WTC11 (cell line): ENCODE measurements at places on chromosomes 2 and 18.
A peak's percentile ranks its signal among the peaks of the same experiment; 100 is the strongest.

DNA sequence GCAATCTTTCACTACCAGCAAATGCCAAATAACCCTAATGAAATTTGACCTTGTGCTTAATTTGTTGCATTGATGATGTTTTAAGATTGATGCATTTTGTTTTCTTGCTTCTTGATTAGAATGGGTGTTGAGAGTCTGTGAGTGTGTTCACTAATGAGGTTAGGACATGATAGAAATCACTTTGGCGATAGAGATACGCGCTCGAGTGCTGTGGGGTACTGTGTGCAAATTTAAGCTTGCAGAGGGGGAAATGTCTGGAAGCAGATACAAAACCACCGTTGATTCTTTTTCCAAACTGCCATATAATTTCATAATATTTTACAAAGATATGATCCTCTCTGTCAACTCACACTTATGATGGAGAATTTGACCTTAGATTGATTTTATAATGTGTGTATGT, 200.9 kb downstream of the PIEZO2 start:
- DNase-seq: no peak

GRCh38 chr2:195117011-195117410, 540.0 kb upstream of the SLC39A10 start:
- DNase-seq: no peak

GRCh38 chr18:12726774-12727550, 24.1 kb downstream of the PSMG2 start:
- peak; percentile 60 for DNase-seq

DNA sequence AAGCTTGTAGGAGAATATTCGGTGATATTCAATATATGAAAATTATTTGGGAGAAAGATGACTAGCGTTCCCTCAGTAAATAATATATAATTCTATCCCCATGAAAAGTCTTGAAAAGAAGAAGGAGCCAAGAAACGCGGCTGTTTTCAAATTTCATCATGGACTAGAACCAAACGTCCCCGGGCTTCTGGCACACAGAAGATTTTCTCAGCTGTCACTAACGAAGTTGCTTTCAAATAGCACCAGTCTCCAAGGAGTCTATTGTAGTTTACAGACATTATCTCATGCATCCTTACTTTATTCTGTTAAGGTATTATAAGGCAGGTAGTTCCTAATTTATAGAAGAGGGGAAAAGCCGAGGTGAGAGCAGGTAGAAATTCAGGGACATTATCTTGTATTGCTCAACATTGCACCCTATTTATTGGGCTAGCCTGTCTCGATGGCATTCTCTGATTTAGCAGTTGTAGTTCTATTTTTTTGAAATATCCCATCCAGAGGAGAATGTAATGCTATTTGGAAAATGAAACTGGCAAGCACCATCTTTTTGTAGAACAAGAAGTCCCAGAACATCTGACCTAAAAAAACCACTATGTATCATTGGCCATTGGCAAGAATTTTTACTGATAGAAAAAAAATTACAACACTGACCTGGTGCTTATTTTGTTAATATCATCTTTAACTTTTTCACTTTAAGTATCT, 198.1 kb upstream of the RASGRP3 start:
- no peak for DNase-seq

DNA sequence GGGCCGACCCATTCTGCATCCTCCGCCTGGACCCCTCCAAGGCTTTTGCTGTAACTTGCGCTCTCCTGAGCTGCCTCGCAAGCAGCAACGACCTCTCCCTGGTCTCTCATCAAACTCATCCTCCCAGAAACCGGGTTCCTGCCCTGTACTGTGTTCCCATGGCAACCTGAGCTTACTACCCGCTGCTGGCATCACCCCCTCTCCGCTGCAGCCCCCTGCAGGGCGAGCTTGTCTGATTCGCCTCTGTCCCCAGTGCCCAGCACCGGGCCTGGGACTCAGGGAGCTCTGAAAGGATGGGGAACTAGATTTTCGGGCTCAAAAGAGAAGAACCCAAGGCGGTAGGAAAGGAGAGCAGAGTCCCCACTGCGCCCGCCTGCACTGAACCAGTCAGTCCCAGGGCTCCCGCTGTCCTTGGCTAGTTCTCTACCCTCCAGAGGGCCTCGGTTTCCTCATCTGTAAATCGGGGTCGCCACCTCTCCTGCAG, 463 bp downstream of the HS1BP3 start:
- peak; percentile 37 for DNase-seq

DNA sequence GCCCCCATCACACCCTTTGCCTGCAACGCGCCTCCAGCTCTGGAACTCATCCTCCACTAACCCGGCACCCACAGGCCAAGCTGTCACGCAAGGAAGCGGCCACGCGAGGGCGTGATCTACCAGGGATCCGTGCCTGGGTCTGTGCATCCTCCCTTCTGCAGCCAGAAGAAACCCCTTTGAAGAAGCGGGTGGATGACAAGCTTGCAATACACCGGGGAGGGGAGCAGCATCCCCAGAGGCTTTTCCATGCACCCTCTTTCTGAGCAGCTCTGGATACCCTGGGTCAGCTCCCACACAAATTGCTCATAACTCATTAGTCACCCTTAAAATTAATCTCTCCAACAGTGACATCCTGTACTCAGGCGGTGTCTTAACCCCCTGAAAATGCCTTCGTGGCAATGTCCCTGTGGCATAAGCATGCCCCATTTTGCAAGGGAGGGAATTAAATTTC, 47.6 kb downstream of the PDCL3 start:
- DNase-seq: peak; percentile 86

DNA sequence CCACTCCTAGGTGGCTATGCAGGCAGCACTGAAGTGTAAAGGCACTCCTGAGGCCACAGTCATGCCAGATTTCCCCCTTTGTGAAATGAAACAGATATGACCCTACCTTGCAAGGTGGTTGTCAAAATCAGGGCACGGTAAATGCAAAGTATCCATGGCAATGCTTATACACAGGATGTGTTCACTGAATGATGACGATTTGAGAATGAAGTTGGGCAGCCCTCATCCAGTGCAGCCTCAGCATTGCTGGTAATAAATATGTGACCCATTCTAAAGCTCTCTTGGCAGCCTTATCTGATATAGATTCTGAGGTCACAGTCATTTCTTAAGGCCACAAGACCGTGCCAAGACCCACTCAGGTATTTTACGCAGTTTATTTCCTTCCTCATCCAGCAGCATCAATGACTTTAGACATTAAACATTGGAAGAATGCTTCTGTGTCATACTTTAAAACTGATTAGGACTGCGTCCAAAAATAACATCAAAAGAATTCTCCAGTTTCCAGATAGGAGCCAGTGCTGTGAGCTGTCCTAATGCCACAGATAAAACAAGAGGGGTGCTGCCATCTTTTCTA, 125.5 kb upstream of the SERTAD2 start:
- DNase-seq: no peak

- no peak for DNase-seq
These were observed 190.1 kb downstream of the MGAT5 start for GRCh38 chr2:134443814-134444480.

DNA sequence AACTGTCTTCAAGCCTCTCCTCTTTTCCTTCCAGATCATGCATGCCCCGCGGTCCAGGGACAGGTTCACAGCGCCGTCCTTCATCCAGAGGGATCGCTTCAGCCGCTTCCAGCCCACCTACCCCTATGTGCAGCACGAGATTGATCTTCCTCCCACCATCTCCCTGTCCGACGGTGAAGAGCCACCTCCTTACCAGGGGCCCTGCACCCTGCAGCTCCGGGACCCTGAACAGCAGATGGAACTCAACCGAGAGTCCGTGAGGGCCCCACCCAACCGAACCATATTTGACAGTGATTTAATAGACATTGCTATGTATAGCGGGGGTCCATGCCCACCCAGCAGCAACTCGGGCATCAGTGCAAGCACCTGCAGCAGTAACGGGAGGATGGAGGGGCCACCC, 81.3 kb downstream of the FAM210A start:
- DNase-seq: no peak

DNA sequence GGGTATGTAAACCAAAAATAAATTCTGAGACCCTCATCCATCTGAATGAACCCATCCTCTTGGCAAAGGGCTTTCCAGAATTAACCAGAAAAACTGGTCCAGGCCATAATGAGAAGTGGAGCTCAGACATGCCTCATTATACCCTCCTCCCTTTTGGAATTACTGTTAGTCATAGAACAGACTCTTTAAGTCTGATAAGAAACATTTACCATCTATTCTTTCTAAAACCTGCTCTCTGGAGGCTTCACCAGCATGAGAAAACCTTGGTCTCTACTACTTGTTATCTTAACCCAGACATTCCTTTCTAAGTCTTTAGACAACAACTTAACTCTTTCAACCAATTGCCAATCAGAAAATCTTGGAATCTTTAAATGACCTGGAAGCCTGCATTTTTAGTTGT, 82.8 kb downstream of the QPCT start:
- no peak for DNase-seq

DNA sequence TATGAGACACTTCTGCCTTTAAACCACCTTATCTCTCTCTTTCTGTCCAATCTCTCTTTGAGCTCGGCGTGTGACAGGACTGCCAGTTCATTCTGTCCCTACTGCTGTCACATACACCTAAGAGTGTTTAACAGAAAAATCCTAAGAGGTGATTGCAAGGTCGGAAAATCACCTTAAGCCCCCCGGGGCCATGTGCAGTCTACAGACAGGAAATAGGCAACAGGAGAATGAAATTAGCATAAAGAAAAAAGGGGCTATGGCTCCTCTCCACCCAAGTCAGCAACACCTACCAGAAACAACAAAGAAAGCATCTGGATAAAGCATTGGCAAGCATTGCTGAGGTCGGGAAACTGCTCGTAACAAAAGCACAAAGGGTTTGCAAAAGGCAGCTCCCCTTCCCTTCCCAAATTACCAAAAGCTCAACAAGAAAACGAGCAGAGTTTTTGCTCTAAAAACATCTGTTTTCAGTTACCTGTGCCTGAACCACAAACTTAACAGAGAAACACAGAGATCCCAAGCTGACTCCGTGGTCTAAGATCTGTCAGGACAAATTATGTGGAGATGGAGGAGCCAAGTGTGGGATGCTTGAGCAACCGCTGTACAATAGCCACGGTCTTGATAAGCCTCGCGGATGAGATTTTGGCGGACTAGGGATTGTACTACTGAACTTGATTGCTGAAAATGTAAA, 30.4 kb downstream of the ANKRD44 start:
- no peak for DNase-seq

DNA sequence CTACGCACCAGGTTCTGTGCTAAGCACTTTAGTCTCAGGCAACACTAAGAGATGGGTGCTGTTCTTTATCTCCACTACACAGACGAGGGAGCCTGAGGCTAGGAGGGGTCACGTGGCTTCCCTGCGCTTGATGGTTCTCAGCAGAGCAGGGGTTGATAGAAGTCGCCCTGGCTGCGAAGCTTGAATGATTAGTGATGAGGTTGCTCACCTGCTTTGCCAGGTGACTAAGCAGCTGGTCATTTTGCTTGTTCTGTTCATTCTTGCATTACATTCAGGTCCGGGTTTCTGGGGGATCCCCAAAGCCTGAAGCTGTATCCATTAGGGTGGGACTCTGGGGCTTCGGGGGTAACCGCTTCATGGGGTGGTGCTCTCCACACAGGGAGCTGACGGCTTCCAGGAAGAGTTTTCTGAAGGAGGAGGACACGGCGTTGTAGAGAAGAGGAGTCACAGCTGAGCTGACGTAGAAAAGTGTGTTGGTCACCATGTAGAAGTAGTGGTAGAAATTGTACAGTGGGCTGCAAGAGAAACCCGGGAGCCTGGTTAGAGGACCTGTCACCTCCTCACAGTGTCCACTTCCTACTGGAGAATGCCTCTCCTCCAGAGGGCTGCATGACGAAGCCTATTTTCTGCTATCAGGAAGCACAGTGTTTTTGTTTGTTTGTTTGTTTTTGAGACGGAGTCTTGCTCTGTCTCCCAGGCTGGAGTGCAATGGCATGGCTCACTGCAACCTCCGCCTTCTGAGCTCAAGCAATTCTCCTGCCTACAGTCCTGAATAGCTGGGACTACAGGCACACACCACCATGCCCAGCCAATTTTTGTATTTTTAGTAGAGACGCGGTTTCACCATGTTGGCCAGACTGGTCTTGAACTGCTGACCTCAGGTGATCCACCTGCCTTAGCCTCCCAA, 11.5 kb downstream of the NTSR2 start:
- DNase-seq: no peak

DNA sequence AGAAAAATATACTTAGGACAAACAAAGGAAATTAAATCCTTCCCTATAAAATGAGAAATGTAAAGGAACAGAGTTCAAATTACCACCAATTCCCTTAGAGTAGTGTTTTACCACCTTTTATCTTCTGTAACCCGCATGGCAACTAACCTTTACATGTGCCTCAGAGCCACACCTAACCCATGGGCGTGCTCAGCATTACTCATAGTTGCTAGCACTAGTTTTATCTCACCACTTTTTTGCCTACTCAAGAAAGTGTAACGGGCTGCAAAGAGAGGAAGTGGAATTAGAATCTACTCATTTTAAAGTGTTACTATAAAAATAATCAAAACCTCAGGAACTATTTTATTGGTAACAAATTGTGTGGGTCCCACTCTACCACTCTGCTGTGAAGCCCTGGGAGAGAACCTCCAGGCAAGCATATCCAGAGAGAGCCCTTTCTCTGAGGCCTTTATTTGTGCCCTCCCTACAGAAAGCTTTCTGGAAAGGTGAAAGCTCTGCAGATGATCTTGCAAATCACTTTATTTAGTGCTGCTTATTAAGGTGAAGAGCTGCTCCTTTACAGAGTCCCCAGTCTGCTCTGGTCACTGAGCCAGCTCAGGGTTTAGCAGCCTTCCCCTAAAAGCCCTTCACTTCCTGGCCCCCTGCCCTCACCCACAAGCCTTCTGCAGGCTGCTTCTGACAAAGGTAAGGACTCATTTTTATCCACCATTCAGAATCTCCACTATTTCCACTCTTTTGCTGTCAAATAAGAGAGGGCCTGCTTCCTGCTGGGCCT, 98.8 kb downstream of the TRABD2A start:
- DNase-seq: no peak

DNA sequence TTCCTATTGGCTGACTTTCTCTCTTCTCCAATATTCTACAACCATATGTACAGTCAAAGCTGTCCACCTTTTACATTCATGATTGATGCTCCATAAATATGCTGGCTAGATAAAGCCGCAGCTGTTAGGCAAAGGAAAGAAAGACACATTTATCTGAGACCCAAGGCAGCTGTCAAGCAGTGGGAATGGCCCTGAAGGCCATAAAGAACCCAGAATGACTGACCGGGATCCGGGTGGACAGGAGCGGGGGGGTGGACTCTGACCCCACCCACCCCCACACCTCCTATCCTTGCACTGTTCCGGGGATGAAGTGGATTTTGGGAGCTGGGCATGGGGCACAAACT, 116.4 kb downstream of the RTP5 start:
- no peak for DNase-seq

GRCh38 chr18:57107140-57107832, 39.6 kb upstream of the BOD1L2 start:
- DNase-seq: no peak

DNA sequence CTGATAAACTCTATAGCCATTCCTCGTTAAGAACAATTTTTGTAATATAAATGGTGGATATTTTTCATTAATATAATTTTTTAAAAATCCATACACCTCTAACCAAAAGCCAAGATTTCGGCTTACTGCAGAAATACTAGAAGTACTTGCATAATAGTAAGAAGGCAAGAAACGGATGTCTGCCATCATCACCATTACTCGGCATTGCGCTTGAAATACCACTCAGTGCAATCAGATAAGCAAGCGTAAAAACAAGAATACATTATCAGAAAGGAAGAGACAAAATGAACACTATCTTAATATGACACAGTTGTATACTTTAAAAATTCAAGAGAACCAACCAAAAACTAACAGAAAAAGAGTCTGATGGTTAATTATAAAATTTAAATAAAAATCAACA, 15.2 kb upstream of the BOLA3 start:
- DNase-seq: no peak
